Upper lobe of right lung (tissue), 1 donor: ENCODE measurements at places on chromosomes 6 and 20.

DNA sequence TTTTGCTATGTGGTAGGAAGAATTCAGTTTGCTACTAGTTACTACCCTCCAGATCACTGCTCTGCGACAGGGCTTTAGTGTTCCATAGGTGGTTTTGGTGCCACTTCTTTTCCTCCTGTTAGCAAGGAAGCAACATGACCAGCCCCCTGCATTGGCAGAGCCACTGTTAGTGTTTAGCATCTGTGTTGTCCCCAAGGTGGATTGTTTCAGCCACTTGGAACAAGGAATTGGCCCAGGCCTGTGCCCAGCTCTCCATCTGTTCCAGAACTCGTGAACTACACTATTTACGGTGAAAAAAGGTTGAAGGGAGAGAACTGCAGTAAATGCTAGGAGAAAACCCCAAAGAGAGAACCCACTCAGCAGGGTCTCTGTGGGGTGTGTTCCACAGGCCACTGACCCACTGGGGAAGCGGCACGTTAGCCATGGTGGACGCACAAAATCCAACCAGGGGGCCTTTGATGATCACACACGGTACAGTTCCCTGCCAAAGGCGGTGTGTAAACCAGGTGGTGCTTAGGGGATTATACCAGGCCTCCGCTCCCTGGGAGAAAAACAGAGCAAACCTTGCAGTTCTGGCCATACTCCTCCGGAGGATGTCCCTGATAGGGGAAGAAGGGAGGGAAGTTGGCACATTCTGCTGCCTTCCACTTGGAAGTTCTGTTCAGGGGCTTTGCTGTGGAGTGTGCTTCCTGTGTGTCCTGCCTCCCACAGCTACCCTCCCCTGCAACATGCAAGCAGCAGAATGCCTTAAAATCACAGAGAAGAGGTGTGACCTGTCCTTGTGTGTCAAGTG is 72.3 kb downstream of the LYRM2 start:
- DNase-seq: no peak
- H3K4me1 ChIP-seq: peaks cover 6% of the 10 kb centered on the region
- no peak overlapping the region for H3K4me3 ChIP-seq
- no peak overlapping the region for H3K27ac ChIP-seq

DNA sequence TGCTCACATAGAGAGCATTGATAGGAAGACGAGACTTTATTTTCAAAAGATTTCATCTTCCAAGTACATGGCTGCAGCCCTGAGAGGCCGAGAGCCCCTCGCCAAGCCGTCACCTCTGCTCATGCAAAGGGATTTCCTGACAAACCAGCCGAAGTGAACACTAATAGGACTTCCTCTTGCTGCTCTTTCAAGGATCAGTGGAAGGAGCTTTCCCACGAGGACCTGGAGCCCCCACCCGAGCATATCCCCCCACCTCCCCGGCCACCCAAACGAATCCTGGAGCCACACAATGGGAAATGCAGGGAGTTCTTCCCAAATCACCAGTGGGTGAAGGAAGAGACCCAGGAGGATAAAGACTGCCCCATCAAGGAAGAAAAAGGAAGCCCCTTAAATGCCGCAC is 69.3 kb downstream of the PTPN1 start:
- DNase-seq: no peak
- no peaks in the 10 kb centered on the region for H3K27me3 ChIP-seq
- H3K4me3 ChIP-seq: no peak overlapping the region
- H3K27ac ChIP-seq: no peak overlapping the region

GRCh38 chr6:11968241-11968806 is 43.8 kb upstream of the HIVEP1 start:
- no peak overlapping the region for H3K4me3 ChIP-seq
- DNase-seq: no peak
- no peaks in the 10 kb centered on the region for H3K4me1 ChIP-seq
- no peaks in the 10 kb centered on the region for H3K27me3 ChIP-seq
- H3K27ac ChIP-seq: no peak overlapping the region

DNA sequence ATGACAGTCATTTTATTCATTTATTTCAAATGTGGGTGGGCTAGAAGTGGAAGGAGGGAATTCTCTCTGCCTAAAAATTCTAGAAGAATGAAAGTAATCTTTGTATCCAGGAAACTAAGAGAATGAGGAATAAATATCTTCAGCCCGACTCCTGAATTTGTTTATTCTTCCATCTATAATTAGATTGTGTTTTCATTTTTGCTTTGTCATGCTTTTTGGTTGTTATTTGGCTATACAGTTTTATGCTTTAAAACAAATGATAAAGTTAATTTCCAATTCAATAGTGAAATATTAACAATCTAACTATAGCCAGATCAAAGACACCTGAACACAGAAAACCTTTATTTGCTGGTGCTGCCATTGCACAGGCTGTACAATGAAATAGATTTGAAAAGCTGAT is 521.3 kb downstream of the KIF16B start:
- no peaks in the 10 kb centered on the region for H3K36me3 ChIP-seq
- no peak overlapping the region for H3K27ac ChIP-seq
- H3K4me1 ChIP-seq: no peaks in the 10 kb centered on the region
- no peak overlapping the region for H3K4me3 ChIP-seq
- no peaks in the 10 kb centered on the region for H3K27me3 ChIP-seq

DNA sequence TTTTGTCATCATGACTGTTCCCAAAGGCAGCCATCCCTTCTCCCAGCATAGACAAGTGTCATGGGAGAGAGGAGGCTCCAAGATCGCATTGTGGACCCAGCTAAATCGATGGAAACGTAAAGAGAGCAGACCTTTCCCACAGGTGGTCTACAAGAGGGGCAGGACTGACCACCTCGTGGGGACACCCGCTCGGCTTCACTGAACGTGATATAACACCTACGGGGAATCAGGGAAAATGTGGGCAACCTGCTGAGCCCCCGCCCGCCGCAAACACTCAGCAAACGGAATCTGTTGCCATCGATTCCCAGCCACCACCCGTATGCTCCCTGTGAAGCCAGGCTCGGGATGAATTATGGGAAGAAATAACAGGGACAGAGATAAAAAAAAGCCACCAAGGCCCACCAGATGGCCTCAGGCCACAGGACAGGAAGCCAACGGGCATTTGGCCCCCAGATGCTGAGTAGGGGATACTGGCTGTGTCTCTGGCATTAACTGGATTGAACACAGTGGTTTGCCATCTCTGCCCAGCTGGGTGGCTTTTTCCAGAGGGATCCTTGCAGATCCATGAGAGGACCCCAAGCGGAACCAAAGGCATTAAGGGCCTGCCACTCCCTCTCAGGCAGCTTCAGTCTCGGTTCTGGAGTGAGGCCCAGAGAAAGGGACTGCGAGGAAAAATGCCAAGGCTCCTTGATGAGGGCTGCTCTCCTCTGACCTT is 44.4 kb downstream of the BMP7 start:
- no peak overlapping the region for H3K27ac ChIP-seq
- no peaks in the 10 kb centered on the region for H3K27me3 ChIP-seq
- no peak for DNase-seq
- H3K36me3 ChIP-seq: no peaks in the 10 kb centered on the region
- H3K4me3 ChIP-seq: no peak overlapping the region

GRCh38 chr6:3280091-3280490 is 21.3 kb downstream of the PSMG4 start:
- H3K4me1 ChIP-seq: peaks cover 22% of the 10 kb centered on the region
- peaks cover 8% of the 10 kb centered on the region for H3K36me3 ChIP-seq
- H3K27ac ChIP-seq: no peak overlapping the region
- H3K27me3 ChIP-seq: no peaks in the 10 kb centered on the region

DNA sequence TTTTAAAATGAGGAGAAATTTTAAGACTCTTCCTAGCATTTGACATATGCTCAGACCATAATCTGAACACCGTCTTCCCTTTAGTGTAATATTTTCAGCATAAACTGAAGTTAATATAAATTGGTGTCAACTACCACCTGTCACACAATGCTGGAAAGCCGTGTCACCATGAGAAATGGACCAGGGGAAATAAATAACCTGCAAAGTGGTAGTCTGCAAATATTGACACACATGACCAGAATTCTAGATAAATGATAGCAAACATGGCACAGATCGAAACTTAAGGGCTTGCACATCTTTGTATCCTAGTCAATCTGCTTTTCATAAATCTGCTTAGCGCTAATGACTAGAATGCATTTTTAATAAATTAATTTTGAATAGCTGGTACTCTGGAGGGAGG is 191.9 kb downstream of the CD83 start:
- H3K4me1 ChIP-seq: peaks cover 11% of the 10 kb centered on the region
- no peak overlapping the region for H3K27ac ChIP-seq
- no peaks in the 10 kb centered on the region for H3K36me3 ChIP-seq
- no peaks in the 10 kb centered on the region for H3K27me3 ChIP-seq
- H3K4me3 ChIP-seq: no peak overlapping the region

DNA sequence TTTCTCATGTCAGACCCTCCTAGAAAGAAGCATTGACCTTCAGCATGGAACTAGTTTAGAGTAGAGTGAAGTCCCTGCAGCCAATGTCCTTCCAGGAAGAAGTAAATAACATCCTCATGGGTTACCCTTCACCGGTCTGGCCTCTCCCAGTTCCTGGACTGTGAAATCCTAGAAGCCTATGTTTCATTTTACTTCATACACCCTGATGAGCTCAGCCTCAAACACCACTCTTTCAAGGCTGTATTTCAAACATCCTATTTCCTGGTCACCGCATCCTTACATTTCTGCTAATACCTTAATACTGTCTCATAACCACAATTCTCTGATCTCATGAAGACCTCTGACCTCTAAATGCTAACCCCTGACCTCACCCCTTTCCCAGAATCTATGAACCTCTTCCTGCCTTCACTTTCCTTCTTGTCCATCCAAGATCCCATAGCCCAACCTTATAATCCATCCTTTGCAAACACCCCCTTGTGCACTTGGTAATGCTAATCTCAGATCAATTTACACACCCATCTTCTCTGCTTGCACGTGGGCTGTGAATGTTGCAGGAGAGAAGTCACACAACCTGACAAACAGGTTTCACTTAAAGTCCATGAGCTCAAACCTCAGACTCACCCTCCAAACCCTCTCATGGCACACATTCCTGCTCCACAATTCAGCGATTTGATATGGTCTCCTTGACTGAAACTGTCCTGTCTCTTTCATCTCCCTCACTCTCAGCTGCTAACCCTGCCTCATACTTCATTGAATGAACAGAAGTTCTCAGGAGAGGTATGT is 30.2 kb downstream of the SLC2A10 start:
- DNase-seq: no peak
- no peak overlapping the region for H3K27ac ChIP-seq
- H3K27me3 ChIP-seq: peaks cover 5% of the 10 kb centered on the region
- no peaks in the 10 kb centered on the region for H3K4me1 ChIP-seq

- H3K27ac ChIP-seq: no peak overlapping the region
- no peak overlapping the region for H3K4me3 ChIP-seq
- no peak for DNase-seq
- H3K4me1 ChIP-seq: peaks cover 3% of the 10 kb centered on the region
- no peaks in the 10 kb centered on the region for H3K27me3 ChIP-seq
Observed at GRCh38 chr6:163695414-163695864, 280.9 kb downstream of the QKI start.

- no peaks in the 10 kb centered on the region for H3K4me1 ChIP-seq
- no peak overlapping the region for H3K4me3 ChIP-seq
- H3K36me3 ChIP-seq: no peaks in the 10 kb centered on the region
- DNase-seq: no peak
- no peak overlapping the region for H3K27ac ChIP-seq
Observed at GRCh38 chr20:24720957-24721356, 228.1 kb upstream of the CST7 start.

- DNase-seq: no peak
- H3K27ac ChIP-seq: no peak overlapping the region
- H3K4me3 ChIP-seq: no peak overlapping the region
- H3K4me1 ChIP-seq: peaks cover 16% of the 10 kb centered on the region
- no peaks in the 10 kb centered on the region for H3K27me3 ChIP-seq
Observed at GRCh38 chr6:35474131-35474941, 6.1 kb downstream of the RPL10A start.

DNA sequence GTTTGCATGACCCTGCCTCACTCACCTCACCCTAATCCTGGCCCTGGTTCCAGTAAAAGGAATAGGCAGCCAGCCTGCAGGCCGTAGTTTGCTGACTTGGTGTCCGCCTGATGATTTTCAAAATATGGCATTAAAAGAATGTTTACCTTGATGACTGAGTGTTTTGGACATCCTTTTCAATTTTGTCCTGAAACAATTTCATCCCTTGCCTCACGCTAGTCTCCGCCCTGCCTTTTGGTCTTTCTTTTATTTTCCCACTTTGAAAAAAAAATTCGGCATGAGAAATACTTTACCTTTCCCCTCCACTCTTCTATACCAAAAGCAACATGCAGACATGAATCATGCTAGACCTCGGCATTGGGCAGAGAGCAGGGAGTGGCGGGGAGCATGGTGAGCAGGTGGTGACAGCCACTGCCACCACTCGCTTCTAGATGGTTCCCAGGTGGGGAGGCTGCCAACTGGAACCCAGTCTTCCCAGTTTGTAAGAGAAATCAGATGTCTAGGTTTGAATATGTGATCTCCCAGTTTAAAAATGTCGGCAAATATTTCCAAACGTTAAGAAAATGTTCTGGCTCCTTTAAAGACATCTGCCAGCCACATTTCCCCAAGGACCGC is 9.4 kb downstream of the CD40 start:
- H3K27ac ChIP-seq: no peak overlapping the region
- H3K4me1 ChIP-seq: no peaks in the 10 kb centered on the region
- H3K4me3 ChIP-seq: no peak overlapping the region
- peaks cover 33% of the 10 kb centered on the region for H3K36me3 ChIP-seq
- DNase-seq: no peak

GRCh38 chr20:38271608-38272120 is 11.1 kb upstream of the KIAA1755 start:
- no peak overlapping the region for H3K4me3 ChIP-seq
- H3K27ac ChIP-seq: no peak overlapping the region
- H3K27me3 ChIP-seq: no peaks in the 10 kb centered on the region
- DNase-seq: no peak
- H3K4me1 ChIP-seq: peaks cover 8% of the 10 kb centered on the region

- H3K27me3 ChIP-seq: no peaks in the 10 kb centered on the region
- H3K4me3 ChIP-seq: no peak overlapping the region
- H3K4me1 ChIP-seq: peaks cover 3% of the 10 kb centered on the region
- H3K36me3 ChIP-seq: no peaks in the 10 kb centered on the region
- DNase-seq: no peak
Observed at GRCh38 chr6:131041814-131042213, 21.2 kb downstream of the EPB41L2 start.

GRCh38 chr6:6772751-6773150 is 184.2 kb downstream of the LY86 start:
- no peak overlapping the region for H3K4me3 ChIP-seq
- no peaks in the 10 kb centered on the region for H3K27me3 ChIP-seq
- DNase-seq: no peak
- no peak overlapping the region for H3K27ac ChIP-seq

- no peaks in the 10 kb centered on the region for H3K27me3 ChIP-seq
- H3K36me3 ChIP-seq: no peaks in the 10 kb centered on the region
- H3K4me1 ChIP-seq: no peaks in the 10 kb centered on the region
- no peak for DNase-seq
- no peak overlapping the region for H3K27ac ChIP-seq
- H3K4me3 ChIP-seq: no peak overlapping the region
Observed at GRCh38 chr20:61940491-61940890, 125.2 kb downstream of the TAF4 start.

DNA sequence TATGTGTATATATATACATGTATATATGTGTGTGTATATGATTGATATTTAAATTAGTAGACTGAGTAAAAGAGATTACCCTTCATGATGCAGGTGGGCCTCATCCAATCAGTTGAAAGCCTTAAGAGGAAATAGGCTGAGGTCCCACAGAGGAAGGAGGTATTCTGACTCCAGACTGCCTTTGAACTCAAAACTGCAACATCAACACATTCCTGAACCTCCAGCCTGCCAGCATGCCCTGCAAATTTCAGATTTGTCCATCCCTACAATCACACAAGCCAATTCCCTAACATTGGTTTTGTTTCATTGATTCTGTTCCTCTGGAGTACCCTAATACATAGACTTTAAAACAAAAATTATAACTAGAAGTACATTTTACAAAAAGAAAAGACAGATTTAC is 22.9 kb downstream of the SPINT4 start:
- no peak for DNase-seq
- H3K27me3 ChIP-seq: no peaks in the 10 kb centered on the region
- H3K4me1 ChIP-seq: no peaks in the 10 kb centered on the region
- no peak overlapping the region for H3K27ac ChIP-seq
